ENCODE measurements at places on chromosomes 1 and 21.

DNA sequence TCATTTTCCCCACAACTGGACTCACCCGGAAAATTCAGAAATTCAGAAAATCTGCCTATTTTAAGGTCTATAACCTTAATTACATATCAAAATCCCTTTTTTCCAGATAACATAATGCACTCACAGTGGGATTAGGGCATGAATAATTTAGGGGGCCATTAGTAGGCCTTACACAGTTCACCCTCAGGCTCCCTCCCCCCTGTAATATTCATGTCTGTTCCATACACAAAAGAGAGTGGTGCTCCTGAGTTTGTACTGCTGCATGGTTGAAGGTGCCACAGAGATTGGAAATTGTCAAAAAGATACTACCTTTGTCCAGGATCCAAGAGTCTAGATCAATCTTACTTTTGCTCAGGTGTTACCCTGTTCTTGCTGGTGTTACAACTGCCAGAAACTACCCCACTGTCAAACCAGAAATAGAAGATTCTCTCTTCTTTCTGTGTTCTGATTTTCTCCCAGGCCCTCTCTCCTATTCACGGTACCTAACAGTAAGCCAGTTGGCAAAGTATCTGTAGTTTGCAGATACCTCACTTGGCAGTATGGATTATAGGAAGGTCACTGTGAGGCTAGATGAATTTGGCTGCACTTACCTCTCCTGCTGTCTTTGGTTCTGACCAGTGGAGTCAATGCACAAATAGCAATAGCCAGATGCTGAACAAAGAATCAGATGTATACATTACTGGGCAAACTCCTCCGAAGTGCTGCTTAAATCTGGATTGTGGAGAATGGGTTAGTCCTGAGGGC is 53.2 kb downstream of the C1orf198 start:
- no peak for DNase-seq

GRCh38 chr1:230831771-230832170 is 36.5 kb downstream of the C1orf198 start:
- no peak for DNase-seq

GRCh38 chr1:176557543-176558258 is 94.7 kb downstream of the PAPPA2 start:
- DNase-seq = no peak

- DNase-seq = no peak
These were observed 99.6 kb downstream of the CRB1 start for GRCh38 chr1:197367627-197368026.

- DNase-seq = no peak
These were observed 9.4 kb upstream of the UBR4 start for GRCh38 chr1:19219451-19219850.
